Smooth muscle cell of the brain vasculature (primary cell): ENCODE measurements at places on chromosomes 1 and 21.
A peak's percentile ranks its signal among the peaks of the same experiment; 100 is the strongest.

DNA sequence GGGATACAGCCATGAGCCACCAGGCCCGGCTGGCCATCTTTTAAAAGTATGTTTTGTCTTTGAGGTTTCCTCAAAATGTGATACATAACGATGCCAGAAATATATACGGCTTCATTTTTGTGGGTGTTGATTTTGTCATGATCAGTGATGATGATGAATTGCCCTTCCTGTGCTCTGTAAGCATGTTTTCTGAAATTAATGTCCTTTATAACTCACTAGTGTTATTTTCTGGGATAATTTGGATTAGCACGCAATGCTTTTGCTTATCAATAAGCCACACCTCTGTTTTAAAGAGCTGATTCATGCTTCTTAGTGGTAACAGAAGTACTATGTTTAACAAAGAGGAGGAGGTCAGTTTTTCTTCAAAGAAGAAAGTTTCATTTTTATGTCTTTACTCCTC is 25.6 kb downstream of the PHACTR4 start:
- DNase-seq, result no peak

- DNase-seq, result no peak
These were observed 34.9 kb downstream of the FOXO6 start for GRCh38 chr1:41396084-41396483.

DNA sequence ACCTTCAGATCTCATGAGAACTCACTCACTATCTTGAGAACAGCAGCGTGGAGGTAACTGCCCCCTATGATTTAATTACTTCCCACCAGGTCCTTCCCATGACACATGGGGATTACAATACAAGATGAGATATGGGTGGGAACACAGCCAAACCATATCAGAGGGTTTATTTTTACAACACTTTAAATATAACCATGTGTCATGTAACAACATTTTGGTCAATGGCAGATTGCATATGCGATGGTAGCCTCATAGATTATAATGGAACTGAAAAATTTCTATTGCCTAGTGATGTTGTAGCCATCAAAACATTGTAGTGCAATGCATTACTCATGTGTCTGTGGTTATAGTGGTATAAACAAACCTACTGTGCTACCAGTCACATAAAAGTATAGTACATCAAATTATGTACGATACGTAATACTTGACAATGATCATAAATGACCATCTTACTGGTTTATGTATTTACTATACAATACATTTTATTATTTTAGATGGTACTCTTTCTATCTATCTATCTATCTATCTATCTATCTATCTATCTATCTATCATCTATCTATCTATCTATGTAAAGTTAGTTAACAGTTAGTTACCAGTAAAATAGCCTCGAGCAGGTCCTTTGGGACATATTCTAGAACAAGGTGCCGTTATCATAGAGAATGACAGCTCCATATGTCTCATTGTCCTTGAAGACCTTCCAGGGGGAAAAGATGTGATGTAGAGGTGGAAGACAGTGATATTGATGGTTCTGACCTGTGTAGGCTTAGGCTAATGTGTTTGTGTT is 12.6 kb upstream of the S100B start:
- no peak for DNase-seq

GRCh38 chr1:42279055-42279454 is 56.0 kb downstream of the FOXJ3 start:
- no peak for DNase-seq

- DNase-seq, result no peak
These were observed 77.6 kb downstream of the SETD4 start for GRCh38 chr21:35982717-35983116.

DNA sequence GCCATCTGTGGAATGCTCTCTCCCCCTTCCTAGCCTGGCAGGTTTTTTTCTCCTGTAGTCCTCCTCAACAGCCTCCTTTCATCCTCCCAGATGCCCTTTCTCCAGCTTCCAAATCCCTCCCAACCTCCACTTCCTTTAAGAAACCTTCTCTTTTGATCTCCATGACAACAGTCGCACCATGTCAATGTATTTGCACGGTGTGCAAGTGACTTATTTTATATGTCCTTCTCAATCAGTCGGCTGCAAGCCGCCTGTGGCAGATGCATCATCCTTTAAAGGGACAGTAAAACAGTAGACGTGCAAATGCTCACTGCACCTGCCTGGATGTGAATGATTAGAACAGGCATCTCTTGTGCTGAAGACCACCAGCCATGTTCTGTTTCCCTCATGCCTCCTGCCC is 285.2 kb downstream of the PCP4 start:
- no peak for DNase-seq

DNA sequence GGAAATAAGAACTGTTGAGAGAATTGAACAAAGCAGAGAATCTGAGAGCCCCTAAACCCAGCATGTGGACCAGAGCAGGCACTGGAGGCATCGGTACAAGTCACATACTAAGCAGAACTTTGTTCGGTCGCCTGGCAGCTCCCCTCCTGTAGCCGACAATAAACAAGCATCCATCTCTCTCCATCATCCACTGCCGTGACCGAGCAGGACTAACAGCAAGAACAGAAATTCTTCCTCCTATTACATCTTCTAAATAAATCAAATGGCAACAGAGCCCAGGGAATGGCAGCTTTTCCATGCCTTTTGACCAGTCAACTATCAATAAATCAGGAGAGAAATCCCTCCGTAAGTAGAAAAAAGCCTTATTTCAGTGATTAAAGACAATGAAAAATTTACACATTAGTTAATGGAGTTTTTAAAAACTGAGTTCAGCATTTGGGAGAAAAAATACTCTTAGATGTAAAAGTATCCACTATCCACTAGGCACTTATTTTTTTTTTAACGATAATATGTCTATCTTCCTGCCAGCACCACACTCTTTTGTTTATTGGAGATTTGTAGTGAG is 36.5 kb downstream of the PTPN14 start:
- no peak for DNase-seq

- no peak for DNase-seq
These were observed 159.5 kb downstream of the DISC1 start for GRCh38 chr1:231786126-231786525.

DNA sequence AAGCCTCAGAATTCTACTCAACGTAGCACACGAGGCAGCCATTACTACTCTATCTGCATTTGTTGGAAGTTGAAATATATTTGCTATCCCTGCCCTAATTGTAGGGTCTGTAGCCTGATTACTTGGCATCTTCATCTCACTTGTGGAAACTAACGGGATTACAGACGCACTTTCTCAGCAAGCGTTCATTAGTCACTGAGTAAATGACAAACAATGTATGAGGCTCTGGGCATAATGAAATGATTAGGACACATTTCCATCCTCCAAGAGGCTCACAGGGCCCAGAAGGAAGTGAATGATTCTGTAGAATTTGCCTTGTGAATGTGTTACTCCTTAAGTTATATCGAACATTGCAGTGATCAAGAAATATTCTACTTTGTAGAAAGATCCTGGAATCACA is 78.1 kb downstream of the KIF26B start:
- DNase-seq, result no peak

GRCh38 chr1:147167365-147167764 is 4.9 kb downstream of the PRKAB2 start:
- DNase-seq, result no peak

DNA sequence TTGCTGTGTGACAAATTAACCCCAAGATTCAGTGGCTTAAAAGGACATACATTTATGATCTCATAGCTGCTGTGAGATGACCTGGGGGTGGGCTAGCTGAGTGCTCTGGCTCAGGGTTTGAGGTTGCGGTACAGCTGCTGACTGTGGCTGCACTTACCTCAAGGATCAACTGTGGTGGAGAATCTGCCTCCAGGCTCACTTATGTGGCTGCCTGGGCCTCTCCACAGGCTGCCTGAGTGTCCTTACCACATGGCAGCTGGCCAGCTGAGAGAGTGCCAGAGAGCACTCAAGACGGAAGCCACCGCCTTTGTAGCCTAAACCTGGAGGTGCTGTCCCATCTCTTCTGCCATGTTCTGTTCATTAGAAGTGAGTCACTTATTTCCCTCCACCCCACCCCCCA is 5.7 kb downstream of the LRRC71 start:
- DNase-seq, result peak; percentile 37

- DNase-seq, result no peak
These were observed 55.3 kb upstream of the TARDBP start for GRCh38 chr1:10957133-10957532.

DNA sequence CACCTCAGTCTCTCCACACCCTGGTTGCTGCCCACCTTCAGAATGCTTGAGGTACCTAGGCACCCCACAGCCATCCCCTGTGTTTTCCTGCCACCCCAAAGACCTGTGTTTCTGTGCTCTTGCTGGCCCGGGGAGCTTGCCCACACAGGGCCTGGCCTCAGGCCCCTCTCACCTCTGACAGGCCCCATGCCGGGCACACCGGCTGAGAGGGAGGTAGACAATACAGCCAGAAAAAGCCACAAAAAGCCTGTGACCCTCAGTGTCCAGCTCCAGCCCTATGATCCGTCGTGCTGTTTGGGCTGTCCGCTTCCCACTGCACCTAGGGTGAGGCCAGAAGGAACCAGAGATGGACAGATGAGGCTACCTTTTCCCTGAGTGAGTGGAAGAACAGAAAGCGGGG is 11.4 kb downstream of the SEMA6C start:
- no peak for DNase-seq

DNA sequence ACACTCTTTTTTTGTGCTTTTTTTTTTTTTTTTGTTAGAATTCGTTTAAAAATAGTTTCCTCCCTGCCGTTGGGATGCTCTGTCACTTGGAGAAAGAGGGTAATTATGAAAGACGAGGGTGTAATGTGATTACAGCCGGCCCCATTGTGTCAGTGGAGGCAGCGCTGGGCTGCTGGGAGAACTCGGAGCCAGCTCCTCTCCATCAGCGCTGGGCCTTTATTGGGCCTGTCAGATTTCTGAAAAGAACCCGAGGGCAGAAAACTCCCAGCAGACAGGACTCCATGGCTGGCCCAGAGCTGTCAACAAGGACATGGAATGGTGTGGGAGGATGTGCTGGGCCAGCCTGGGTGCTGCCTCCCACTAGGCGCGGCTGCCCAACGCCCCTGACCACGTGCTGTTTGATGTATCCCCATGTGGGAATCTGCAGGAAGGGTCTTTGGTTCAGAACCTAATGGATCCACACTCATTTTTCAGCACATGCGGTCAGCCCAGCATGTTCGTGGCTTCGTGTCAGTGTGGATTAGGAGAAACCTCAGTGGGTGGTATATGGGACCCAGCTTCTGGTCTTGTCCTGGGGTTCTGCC is 222.6 kb upstream of the KIAA0040 start:
- DNase-seq, result no peak
